CD4-positive, alpha-beta T cell treated with Interleukin-15 for 4 hours (primary cell): ENCODE measurements at places on chromosomes 2 and 18.
A peak's percentile ranks its signal among the peaks of the same experiment; 100 is the strongest.

- no peak for DNase-seq
Measured at GRCh38 chr18:78505851-78506461, 473.7 kb upstream of the SALL3 start.

GRCh38 chr18:59220784-59221765 is 1.1 kb downstream of the GRP start:
- no peak for DNase-seq

GRCh38 chr2:25312958-25313710 is 28.6 kb downstream of the DNMT3A start:
- peak; percentile 24 for DNase-seq

DNA sequence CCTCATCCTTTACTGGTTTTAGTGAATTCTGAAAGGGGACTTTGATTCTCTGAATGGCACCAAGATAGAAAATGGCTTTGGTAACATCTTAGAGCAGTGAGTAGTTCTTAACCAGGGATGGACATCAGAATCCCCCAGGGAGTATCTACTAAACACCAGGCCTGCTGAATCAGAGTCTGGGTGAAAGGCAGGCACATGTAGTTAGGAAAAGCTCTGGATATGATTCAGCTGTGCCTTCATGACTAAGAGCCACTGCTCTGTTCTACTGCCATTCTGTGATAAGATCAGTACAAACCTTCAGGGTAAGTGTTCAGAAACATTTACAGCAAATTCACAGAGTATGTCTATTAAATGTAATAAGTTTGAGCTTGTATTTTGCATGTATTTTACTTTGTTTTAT is 46.2 kb upstream of the B3GNT2 start:
- no peak for DNase-seq

GRCh38 chr2:204967199-204967960 is 422.1 kb downstream of the PARD3B start:
- peak; percentile 68 for DNase-seq

DNA sequence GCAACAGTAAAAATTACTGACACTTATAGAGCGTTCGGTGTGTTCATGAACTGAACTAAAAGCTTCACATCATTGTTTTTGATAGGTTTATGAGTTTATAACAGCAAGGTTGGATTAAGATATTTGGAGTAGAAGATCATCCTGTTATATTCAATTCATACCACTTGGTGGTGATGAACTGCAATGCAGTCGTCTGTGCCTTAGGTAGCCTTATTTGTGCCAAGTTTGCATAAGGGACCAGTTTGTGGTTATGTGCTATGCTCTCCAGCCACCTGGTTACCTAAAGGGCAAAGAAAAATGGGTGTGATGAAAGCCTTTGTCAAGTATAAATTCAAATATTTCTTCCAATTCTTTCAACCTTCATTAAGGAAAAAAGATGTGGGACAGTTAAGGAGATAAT is 150.9 kb upstream of the KCNH7 start:
- DNase-seq, result no peak

DNA sequence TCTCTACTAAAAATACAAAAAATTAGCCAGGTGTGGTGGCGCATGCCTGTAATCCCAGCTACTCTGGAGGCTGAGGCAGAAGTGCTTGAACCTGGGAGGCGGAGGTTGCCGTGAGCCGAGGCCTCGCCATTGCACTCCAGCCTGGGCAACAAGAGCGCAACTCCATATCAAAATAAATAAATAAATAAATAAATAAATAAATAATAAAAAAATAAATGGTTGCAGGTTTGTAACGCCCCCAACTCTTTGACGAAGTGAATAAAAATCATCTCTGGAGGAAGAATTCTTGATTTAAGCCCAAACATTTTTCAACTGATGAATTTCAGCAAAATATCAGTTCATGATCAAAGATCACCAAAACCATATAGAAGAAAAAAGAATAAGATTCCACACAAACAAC is 13.3 kb upstream of the CNRIP1 start:
- DNase-seq, result no peak

DNA sequence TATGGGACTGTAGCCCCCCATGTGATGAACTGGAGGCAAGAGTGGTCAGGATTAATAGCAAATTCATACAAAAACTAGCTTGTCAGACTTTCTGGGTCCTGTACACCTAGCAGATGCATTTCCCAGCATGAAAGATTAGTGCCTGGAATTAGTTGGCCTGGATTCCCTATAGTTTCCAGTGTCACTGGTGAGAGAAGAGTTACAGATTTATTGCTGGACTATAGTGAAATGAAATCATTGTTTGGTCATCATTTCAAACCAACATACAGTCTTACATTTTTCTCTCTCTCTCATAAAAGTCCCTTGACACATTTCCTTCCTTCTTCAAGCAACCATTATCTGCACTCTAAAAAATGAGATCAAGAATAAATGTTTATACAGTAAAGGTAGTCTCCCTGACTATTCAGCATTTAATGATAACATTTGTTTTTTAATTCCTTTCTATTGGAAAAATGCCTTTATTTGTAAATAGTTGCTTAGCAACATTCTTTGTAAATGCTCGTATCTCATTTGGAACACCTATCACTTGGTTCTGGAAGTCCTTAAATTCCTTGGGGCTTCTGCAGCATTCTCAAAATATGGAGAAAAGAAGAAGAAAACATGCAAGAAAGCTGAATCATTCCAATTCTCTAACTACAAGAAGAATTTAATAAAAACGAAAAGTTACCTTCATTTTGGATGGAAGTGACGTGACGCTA is 144.4 kb downstream of the MREG start:
- no peak for DNase-seq

DNA sequence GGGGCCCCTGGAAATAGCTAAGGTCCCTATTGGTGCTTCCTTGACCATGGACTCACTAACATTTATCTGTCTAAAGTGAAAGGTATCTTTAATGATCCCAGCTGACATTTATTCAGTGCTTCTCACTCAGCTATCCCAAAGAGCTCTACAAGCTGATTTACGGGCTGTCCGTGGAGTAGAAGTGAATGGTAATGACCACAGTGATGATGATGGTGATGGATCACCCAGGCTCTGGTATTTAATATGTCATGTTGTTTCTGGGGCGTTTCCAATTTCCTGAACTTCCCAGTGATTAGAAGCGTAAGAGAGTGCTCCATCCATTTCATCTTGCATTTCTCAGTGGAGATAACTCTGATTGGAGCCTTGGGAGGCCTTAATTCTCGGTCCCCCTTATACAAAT is 304.3 kb downstream of the HRH4 start:
- DNase-seq, result no peak

DNA sequence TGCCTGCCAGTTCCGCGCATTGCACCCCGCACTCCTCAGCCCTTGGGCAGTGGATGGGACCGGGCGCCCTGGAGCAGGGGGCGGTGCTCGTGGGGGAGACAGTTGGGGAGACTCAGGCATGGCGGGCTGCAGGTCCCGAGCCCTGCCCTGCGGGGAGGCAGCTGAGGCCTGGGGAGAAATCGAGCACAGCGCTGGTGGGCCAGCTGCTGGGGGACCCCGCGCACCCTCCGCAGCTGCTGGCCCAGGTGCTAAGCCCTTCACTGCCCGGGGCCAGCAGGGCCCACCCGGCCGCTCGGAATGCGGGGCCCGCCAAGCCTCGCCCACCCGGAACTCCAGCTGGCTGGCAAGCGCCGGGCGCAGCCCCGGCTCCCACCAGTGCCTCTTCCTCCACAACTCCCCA is 488.8 kb upstream of the CHST9 start:
- no peak for DNase-seq

- no peak for DNase-seq
Measured at GRCh38 chr2:207471261-207471660, 58.5 kb upstream of the CREB1 start.

DNA sequence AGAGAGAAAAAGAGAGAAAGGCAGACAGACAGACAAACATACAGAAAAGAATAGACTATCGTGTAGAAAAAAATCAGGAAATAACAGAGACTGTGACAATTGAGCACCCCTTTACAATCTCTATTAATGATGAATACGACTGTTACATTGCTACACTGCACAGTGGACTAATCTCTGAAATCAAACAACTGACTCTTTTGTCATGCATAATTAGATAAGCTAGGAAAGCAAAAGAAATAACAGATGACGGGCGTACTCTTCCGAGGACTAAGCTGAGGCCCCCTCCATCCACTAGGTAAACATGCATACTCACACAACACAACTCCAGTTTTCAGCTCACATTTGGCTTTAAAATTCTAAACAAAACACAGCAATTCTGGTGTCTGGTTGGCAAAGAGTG is 267.0 kb downstream of the NOL4 start:
- DNase-seq, result no peak

DNA sequence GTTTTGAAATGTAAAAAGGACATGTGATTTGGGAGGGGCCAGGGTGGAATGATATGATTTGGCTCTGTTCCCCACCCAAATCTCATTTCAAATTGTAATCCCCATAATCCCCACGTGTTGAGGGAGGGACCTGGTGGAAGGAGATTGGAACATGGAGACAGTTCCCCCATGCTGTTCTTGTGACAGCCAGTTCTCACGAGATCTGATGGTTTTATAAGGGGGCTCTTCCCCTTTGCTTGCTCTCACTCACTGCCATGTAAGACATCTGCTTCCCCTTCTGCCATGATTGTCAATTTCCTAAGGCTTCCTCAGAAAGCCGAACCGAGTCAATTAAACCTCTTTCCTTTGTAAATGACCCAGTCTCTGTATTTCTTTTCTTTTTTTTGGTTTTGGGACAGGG is 39.2 kb downstream of the FECH start:
- DNase-seq, result no peak

DNA sequence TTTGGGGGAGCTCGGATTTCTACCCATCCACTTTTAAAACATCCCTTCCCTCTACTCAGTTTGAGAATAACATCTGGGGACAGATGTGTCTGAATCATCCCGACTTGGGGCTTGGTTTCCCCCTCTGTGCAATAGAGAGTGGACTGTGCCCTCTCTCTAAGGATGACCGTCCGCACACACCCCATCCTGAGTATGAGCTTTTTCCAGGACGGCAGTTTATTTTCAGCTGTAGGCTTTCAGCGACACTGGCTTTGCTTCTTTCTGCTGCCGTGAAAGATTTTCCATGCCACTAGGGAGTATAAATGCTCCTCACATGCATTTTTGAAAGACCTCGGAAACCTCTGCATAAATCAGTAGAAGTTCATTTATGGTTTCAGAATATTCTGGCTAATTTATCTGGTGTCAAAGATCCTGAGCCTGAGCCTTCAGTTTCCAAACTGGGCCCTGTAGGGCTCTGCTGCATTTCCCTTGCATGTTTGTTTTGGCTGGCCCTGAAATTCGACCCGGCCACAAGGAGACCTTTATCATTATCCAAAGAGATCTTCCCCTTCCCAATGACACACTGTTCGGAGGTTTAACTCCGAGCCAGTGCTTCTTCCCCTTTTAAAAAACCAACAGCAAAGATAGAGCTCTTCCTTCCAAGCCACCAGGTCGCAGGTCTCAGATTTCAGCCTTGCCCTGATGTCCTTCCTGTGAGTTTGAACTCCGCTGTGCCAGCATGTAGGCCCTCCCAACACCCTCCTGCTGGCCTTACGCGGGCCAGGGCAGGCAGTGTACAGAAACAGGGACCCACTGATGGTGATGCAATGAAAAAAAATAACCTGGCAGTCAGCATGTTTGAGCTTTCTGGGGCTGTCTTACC is 53.3 kb downstream of the FECH start:
- no peak for DNase-seq

- no peak for DNase-seq
Measured at GRCh38 chr2:218807626-218808025, 24.0 kb downstream of the PRKAG3 start.

- DNase-seq, result no peak
Measured at GRCh38 chr2:121804997-121805765, 49.7 kb downstream of the TSN start.

DNA sequence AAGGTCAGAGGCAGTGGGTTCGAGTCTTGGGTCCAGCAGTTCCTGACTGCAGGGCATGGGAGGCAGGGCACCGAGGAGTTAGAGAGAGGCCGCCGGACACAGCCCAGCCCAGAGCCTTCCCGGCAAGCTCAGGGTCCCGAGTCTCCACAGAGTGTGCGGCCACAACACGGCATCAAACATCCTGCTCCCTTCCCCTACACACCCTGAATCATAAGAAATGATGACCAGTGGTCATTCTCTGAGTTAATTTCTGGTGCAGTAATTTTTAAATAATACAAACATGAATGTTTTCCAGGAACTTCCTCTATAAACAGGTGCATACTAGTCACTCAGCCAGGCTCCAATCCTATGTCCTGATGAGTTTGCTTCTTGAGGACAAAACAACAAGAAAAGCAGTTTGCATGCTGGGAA is 118.0 kb downstream of the PXDN start:
- DNase-seq, result no peak

DNA sequence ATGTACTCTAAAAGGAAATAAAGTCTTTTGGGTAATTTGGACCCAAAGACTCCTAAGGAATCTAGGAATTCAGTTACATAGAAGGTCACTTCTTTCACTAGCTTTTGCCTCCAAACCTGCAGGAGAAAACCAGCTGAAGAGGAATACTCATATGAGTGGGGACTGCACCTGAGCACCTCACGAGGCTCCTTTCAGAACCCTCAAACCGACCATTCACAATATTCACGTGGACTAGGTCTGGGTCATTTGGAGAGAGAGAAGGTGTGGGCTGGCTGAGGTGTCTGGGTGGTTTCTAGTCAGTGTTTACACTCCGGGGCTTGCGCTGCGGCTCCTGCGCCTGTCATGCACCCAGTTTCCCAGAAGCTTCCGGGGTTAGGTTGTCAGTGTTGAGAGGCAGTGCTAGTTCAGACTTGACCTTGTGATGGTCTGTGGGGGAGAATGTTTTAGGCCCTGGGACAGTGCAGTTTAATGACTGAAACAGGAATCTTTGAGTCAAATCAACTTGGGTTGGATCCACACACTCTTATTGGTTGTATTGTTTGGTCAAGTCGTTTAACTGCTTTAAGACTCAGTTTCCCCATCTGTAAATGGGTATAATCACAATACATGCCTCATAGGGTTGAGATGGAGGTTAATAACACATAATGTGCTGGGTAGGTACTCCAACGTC is 78.4 kb downstream of the LIMS1 start:
- DNase-seq, result peak; percentile 72

- no peak for DNase-seq
Measured at GRCh38 chr2:218035463-218036100, 32.8 kb upstream of the TNS1 start.

GRCh38 chr18:77197073-77197472 is 52.6 kb upstream of the GALR1 start:
- DNase-seq, result no peak

GRCh38 chr2:199382091-199382490 is 75.6 kb downstream of the SATB2 start:
- no peak for DNase-seq

DNA sequence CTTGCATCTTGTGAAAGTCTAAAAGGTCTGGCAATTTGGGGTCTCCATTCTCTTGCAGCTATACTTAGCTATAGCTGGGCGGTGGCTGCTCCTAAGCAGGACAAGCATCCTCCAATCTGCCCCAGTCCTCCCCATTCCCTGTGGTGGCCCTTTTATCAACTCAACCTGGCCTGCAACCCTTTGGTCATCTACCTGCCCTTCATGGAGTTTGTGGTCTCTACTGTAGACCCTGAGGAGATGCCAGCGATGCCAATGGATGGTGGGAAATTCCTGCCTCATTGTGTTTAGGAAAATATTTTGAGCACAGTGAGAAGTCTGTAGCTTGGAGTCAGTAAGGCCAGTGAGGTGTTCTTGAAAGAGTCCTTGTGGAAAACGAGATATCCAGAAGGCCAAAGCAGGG is 143.4 kb downstream of the CAPN13 start:
- no peak for DNase-seq
